ENCODE measurements at places on chromosomes 3 and 15. TPM values are rescaled to one million over a fixed set of nuclear protein-coding genes. Genes with fewer than 3 reads are reported as not detected.
A peak's percentile ranks its signal among the peaks of the same experiment; 100 is the strongest.

Gene RNU5B-1
- not detected for total RNA-seq

Gene TEX9
- total RNA-seq: 4.3 TPM

Gene RPL15
- 3,552 TPM for total RNA-seq

Gene CCR3
- 0.51 TPM for total RNA-seq

Gene EXD1
- total RNA-seq: not detected

Gene TMEM212
- total RNA-seq: not detected

Gene MEX3B
- 9.1 TPM for total RNA-seq

Gene CFAP161
- total RNA-seq: 0.21 TPM

Gene SCAANT1
- total RNA-seq: not detected

Gene ZNF662
- 12.2 TPM for total RNA-seq

Gene TTC14
- 51.1 TPM for total RNA-seq

Gene EPHB1
- total RNA-seq: 13.3 TPM

GRCh38 chr3:191020730-191021396 is 158.4 kb upstream of the GMNC start:
- DNase-seq: no peak

DNA sequence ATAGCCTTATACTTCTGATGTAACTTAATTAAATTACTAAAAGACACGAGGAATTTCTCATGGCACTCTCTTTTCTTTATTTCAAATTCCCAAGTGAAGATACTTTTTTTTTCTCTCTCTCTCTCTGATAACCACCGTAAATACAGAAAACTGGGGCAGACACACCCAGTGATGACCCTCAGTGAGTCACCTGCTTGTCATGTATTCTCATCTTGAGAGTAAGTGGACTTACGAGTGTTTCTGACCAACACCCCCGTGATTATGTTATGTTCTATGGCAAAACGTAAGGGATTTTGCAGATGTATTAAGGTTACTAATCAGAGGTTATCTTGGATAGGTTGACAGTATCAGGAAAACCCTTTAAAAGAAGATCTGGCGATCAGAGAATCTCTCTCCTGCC is 348.8 kb upstream of the ZNF717 start:
- DNase-seq: no peak

- peak; percentile 29 for DNase-seq
These were observed 751.0 kb downstream of the ROBO1 start for GRCh38 chr3:79016587-79017376.

- no peak for DNase-seq
These were observed 301.8 kb upstream of the SEMA6D start for GRCh38 chr15:47415539-47415971.

GRCh38 chr3:126213379-126214028 is 33.1 kb upstream of the ALDH1L1 start:
- DNase-seq: peak; percentile 31

GRCh38 chr3:39263576-39263975 is 16.3 kb downstream of the CX3CR1 start:
- no peak for DNase-seq

GRCh38 chr15:83510001-83510400 is 62.9 kb downstream of the SH3GL3 start:
- DNase-seq: no peak

GRCh38 chr3:63940389-63940757 is 28.2 kb upstream of the SCAANT1 start:
- DNase-seq: no peak

GRCh38 chr3:107508331-107508730 is 14.4 kb upstream of the BBX start:
- DNase-seq: no peak

DNA sequence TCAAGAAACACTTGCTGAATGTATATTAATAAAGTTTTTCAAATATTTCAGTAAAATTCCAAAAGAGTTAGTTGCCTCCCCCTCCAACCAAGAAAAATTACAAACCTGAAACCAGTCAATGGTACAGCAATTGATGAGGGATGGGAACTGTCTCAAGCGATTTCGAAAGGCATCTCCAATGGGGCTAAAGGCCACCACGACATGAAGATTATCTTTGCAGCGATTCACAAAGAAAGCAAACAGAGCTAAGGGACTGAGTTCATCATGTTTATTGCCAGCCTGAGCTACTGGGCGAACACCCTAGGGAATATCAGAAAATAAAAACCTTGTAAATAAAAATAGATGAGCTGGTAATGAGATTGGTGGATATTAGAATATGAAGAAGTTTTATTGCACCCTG is 99.3 kb upstream of the ASB14 start:
- no peak for DNase-seq

DNA sequence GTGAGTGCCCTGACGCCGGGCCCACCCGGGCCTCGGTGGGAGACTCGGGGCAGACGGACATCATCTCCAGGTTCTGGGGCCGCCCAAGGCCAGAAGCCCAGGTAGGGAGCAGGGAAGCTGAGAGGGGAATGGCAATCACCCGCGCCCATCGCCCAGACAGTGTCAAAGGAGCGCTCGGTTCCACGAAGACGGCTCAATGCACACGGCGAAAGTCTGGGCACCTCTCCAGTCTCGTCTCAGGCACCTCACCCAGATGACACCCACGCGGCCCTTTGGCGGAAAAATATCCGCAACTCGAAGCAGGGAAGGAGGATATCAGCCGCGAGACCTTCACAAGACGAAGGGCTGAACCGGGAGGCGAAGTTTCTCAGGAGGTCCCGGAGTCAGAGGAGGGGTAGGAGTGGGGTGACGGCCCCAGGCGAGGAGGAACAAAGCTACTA is 916 bp downstream of the IL17RD start:
- peak; percentile 53 for DNase-seq

GRCh38 chr15:53128652-53129051 is 338.5 kb upstream of the ONECUT1 start:
- DNase-seq: no peak

- DNase-seq: no peak
These were observed 8.7 kb upstream of the CAMK1 start for GRCh38 chr3:9778143-9779074.

DNA sequence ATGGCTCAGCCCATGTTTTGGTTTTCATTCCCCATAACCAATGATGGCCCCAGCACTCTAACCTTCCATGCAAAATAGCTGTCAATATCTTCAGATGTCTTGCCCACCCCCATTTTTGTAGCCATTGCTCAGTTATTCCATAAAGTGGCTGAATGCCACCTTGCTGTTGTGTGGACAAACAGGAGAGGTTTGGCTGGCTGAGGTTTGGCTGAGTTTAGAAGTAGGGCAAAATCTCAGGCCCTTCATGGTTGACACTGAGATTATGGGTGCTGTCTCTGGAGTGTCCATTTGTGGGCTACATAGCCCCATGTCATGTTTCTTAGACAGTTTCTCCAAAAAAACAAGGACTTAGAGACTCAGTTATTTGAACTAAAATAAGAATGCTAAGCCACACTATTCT is 96.9 kb downstream of the TCF12 start:
- no peak for DNase-seq

DNA sequence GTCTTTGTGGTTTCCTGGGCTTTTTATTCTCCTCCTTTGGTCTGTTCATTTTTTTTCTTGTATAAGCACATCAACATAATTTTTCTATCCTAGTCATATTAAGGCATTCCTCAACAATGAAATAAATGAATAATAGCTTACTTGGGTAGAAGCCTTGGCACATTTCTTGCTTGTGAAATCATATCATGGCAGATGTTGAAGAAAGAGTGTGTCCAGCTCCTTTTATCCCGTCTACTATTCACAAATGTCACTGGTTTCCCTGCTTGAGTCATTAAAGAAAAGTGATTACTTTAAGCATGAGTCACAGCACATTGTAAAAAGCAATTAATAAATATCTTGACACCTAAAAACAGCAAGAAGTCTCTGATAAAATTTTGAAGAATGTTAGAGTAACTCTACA is 42.1 kb downstream of the MINAR1 start:
- DNase-seq: no peak

GRCh38 chr15:99414755-99415731 is 150.7 kb upstream of the MEF2A start:
- DNase-seq: no peak

- DNase-seq: no peak
These were observed 31.6 kb downstream of the MESD start for GRCh38 chr15:80957976-80958375.

GRCh38 chr3:99967796-99968195 is 146.5 kb downstream of the FILIP1L start:
- DNase-seq: no peak

GRCh38 chr3:168070919-168071318 is 24.8 kb downstream of the GOLIM4 start:
- DNase-seq: no peak

DNA sequence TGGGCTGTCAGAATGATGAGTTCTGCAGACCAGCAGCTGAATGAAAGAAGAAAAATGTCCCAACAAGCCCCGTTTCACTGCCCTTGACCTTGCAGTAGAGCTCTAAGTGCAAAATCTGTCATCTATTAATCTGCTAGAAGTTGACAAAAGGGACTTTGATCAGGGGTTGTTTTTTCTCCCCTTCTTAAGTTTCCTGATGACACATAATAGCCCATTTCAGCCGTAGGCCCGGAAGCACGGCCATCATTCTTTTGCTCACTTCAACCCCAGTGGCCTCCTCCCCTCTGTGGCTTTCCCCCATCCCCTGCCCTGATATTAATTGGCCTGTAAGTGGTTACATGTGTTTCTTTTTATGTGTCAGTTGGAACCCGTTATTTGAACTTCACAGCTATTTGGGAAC is 298.9 kb downstream of the RPLP1 start:
- no peak for DNase-seq

DNA sequence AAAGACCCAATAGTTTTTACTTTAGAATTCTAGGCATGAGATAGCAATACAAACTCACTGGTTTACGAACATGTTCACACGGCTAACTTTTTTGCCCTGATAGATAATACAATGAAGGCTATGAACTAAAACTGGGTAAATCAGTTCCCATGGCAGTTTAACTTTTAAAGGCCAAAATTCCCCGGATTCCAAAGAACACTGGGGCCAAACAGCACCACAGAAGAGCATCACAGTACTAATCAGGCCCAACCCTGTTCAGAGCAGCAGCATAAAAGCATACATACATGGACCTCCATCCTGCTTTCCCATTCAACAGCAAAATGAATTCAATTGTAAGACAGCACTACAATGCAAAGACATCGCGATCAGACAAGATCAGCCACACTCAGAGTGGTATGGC is 540.3 kb upstream of the CCDC54 start:
- no peak for DNase-seq

- no peak for DNase-seq
These were observed 25.4 kb downstream of the XPC start for GRCh38 chr3:14152963-14153355.

DNA sequence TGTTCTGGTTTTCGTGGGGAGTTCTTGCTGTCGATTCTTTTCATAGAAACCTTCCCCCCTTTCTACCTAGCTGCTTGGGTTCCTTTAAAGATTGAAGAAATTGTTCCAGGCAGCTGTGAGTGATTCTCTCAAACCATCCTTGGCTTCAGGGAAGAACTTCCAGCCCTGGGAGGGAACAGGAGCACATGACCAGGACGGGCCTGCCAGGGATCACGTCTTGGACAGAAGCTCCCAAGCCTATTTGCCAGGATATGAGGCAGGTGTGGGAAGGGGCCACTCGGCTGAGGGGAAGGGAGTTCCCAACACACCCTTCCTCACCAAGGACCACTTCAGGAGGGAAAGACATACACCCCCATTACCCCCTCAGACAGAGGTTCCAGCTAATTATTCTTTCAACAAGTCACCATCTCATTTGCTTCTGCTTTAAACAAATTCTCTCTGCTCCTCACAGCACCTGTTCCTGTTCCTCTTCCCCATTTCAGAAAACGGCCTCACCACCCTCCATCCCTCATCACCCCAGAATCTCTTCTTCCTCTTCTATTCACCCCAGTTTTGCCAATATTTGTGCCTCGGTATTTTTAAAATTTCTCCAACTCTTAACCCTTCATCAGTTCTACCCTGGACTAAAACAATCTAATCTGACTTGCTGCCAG is 62.5 kb downstream of the WHAMM start:
- no peak for DNase-seq

DNA sequence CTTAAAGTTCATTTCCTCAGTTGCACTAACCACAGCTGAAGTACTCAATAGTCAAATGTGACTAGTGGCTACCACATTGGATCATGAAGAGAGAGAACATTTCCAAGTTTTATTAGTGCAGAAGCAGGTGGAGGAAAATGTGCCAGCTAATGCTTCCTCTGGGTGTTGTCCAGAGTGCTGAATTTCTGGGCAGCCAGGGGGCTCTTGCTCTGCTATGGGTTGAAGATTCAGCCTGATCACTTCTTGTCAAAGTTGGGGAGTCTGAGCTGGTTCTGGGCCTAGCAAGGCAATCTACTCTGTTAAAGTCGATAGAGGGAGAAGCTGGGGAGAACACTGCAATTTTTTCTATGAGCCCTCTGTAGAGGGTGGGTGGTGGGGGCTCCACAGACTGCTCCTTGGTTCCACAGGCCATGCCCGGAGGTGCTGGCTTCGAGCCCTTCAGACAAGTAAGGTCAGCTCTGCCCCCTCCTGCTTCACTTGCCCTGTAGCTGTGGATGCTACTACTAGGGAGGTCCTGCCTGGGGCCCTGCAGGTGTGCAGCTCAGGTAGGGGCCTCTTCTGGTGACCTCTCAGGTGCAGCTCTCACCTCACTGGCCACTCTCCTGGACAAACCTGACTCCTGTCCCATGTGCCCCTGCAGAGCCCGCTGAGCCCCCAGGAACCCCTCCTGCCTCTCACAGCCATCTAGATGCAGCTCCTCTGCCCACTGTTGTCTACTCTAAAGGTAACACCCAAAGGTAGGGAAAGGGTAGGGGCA is 8.2 kb downstream of the ALG3 start:
- DNase-seq: peak; percentile 73

DNA sequence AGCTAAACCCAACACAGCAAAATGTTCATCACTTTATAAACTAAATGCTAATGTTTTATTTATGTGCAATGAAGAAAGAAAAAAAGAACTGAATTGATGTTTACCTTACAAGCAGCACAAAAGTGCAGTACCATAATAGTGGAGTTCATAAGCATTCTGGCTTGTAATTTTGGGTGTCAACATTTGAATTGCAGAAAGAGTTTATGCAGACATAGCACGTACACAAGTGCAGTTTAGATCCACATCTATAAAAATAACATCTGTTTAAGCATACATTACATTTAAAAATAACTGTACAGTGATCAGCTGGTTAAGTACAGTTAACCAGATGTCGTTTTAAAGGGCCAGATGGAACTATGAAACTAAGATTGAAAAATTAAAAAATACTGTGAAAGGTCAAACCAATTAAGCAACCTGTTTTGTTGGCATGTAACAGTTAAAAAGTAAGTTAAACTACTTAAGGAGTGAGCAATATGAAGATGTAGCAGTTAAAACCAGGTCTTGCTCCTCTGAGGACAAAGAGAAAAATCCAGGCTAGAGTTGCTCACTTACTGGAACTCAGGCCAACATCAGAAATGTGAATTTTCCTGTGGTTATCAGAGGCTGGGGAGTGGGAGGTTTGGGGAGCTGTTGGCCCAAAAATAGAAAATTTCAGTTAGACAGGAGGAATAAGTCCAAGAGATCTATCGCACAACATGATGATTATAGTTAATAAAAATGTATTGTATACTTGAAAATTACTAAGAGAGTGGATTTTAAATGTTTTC is 204.9 kb upstream of the MDFIC2 start:
- DNase-seq: no peak

GRCh38 chr15:85786781-85787114 is 8.0 kb downstream of the KLHL25 start:
- no peak for DNase-seq
